Tracheal epithelial cell (primary cell): ENCODE measurements at places on chromosomes 5 and 9. TPM values are rescaled to one million over a fixed set of nuclear protein-coding genes. Genes with fewer than 3 reads are reported as not detected.

The CD72 gene
- 0.72 TPM in 1 of 2 replicates, not detected in the other for total RNA-seq

The TRIM7 gene
- total RNA-seq = 28.2 and 43.3 TPM in 2 replicates

The CDKN2B-AS1 gene
- total RNA-seq = 2.1 and 2.7 TPM in 2 replicates

The DNAH5 gene
- 0.43 and 0.96 TPM in 2 replicates for total RNA-seq

The ECM2 gene
- 1.1 and 1.4 TPM in 2 replicates for total RNA-seq

The PCDHGC4 gene
- under 0.01 and 0.48 TPM in 2 replicates for total RNA-seq

The ZNF883 gene
- 0.96 and 1.1 TPM in 2 replicates for total RNA-seq

The CDC20B gene
- not detected in 2 replicates for total RNA-seq

The SLC26A2 gene
- total RNA-seq = 4.0 and 22.2 TPM in 2 replicates

The TLX3 gene
- 0.24 TPM in 1 of 2 replicates, not detected in the other for total RNA-seq

The PCDHB2 gene
- 0.43 and 1.4 TPM in 2 replicates for total RNA-seq

The IL4 gene
- not detected in 2 replicates for total RNA-seq

The PLAC8L1 gene
- total RNA-seq = 0.43 TPM in 1 of 2 replicates, not detected in the other

The NR2F1-AS1 gene
- under 0.01 and 1.2 TPM in 2 replicates for total RNA-seq

The ITK gene
- total RNA-seq = not detected in 2 replicates

The LURAP1L gene
- total RNA-seq = 22.4 and 29.2 TPM in 2 replicates

The CTNND2 gene
- not detected in 2 replicates for total RNA-seq

The PRPF4 gene
- 35.9 and 43.3 TPM in 2 replicates for total RNA-seq

The SLC6A18 gene
- total RNA-seq = not detected in 2 replicates

The SLIT3 gene
- total RNA-seq = 1.3 and 2.7 TPM in 2 replicates

The ANKRD34B gene
- 0.96 TPM in 1 of 2 replicates, not detected in the other for total RNA-seq

The IL3 gene
- not detected in 2 replicates for total RNA-seq

The LECT2 gene
- total RNA-seq = not detected in 2 replicates

The PCDHGB3 gene
- total RNA-seq = 0.24 and 0.43 TPM in 2 replicates
